ENCODE measurements at places on chromosomes 5 and 9.

- DNase-seq: no peak
Observed at GRCh38 chr9:97983589-97984187, 547 bp downstream of the ANP32B start.

DNA sequence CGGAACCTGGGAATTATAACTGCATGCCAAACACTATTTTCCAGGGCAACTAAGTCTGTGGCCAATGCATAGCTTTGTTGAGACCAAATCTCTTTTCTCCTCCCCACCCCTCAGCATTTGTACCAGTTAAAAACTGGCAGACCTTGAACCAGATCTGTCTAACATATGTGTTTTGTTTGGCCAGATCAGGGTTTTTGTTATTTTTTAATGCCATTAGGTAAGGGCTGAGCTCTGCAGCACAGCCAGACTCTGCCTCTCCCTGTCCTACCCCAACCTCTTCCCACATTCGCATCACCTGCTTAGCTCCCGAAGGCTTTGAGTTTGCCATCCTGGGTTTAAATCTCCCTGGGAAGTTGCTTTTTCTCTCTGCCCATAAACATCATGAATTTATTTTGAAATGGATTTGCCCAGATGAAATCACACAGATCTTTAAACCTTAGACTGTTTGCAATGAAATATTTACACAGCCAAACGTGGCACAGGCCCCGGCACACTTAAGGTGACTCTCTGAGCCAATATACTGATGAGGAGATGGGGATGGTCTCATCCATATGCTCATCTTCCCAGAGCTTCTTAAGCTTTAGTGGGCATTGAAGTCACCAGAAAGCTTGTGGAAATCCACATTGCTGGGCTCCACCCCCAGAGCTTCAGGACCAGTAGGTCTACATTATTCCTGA, 54.0 kb upstream of the ALDH1B1 start:
- no peak for DNase-seq

GRCh38 chr9:121748727-121749423, 97.4 kb downstream of the DAB2IP start:
- no peak for DNase-seq

- DNase-seq: no peak
Observed at GRCh38 chr9:5455181-5455580, 4.8 kb downstream of the CD274 start.

DNA sequence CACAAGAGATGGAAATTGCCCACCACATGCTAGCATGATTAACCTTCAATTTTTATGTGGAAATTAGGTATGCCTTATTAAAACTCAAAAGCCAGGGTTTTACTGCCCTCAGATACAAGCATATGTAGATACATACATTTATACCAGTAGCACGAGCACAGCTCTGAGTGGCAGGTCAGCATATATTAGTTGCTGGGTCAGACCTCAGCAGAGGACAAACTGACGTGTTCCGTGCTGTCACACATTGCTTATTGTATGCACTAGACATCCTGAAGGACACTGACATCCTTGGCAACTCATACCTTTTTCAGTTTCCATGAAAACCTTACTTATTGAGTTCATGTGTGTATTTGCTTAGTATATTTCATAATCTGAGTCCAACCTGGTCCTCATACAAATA, 307.7 kb downstream of the TLE1 start:
- DNase-seq: no peak

DNA sequence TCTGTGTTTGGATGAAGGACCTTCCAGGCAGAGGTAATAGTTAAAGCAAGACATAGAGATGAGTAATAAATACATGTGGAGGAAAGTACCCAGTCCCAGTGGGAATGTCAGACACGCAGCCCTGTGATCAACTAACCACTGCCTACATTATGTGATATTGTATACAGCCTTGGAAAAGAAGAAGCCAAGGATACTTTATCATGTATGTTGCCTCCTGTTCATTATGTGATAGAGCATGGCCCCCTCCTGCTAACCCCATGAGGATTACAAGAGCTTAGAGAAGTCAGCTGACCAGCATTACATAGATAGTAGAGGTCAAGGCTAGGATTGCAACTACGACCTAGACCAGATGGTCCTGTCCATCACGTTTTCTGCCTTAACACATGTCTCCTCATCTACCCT, 497.0 kb upstream of the TNC start:
- DNase-seq: no peak

DNA sequence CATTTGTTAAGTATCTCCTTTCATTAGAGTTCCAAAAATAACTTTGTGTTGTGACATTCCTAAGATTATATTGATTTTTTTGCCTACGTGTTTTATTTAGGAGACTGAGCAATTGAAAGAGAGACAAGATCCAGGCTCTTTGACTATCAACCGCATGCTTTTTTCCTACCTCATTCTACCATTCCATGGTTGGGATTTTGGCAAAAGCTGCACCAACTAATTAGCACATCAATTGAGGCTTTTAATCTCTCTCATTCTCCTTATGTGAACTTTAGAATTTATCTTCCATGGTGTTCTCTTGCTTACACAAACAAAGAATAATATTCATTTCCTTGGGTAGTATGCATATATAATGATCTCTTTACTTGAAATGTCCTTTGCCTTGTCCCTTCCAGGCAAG, 338.7 kb upstream of the SMC2 start:
- DNase-seq: no peak

DNA sequence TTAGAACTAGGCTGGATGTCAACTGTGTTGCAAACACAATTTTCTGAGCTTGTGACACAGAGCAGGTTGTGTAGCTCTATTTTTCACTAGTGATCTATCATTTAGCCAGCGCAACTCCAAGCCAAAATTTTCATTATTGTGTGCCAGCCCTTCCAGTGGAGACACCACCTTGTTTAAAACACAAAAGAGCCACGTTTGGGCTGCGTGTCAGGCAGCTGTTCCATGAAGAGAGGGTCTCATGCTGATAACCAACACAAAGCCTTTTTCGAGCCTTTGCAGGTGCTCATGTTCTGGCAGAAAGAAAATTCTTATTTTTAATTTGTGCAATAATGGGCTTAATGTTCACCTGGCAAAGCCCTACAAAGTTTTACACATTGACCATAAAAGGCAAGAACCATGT, 237.6 kb upstream of the RGMB start:
- no peak for DNase-seq

DNA sequence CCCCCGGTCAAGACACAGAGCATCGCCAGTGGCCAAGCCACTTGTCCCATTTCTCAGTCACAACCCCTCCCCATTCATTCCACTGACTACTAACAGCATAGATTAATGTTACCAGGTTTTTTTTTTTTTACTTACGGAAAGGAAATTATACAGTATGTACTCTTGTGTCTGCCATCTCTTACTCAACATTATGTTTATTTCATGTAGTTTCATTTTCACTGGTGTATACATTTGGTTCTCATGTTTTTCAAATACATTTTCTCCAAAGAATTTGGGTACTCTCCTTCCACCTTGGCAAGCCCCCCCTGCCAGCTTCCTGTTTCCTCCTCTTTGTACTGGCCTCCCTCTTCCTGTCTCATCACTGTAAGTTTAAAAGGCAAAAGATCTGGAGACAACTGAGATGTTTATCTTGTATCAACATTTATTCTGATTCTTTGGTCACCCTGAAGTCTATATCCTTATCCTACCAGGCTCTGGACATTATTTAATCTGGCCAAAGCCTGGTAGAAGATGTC, 207.3 kb downstream of the SAXO1 start:
- DNase-seq: no peak

DNA sequence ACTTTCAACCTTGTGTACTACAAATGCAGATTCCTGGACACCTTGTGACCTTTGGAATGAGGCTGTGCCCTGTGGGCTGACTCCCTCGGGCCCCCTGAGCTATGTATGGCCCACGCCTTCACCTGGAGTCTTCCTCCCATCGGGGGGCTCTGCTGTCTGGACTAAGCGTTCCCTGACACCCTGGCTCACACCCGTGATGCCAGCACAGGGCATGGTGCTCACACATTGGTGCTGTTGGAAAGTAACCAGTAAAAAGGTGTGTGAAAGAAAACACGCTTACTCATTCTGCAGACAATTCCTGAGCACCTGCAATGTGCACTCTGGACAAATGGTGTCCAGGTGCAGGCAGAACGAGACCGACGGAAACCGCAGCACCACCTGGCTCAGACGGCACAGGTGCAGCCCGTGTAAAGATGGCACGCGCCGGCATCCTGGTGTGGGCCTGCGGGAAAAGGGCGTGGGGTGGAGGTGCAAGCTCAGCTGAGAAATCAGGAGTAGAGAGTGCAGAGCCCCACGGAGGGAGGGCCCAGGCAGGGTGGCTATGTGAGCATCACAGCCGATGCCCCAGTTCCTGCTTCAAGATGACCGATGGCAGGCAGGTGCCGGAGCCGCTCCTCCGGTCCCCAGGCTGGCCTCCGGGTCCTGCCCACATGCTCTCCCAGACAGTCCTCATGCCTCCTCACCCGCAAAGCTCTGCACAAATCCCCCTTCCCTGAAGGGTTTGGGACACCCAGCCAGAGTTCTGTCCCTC, 11.0 kb downstream of the LPCAT1 start:
- DNase-seq: peak; percentile 22

Measured in dorsolateral prefrontal cortex (tissue), 122 donors.